Stromal cell of bone marrow (primary cell): ENCODE measurements at places on chromosomes 7 and 10.

- no peak for DNase-seq
These were observed 15.9 kb downstream of the MIOS start for GRCh38 chr7:7582596-7582995.

DNA sequence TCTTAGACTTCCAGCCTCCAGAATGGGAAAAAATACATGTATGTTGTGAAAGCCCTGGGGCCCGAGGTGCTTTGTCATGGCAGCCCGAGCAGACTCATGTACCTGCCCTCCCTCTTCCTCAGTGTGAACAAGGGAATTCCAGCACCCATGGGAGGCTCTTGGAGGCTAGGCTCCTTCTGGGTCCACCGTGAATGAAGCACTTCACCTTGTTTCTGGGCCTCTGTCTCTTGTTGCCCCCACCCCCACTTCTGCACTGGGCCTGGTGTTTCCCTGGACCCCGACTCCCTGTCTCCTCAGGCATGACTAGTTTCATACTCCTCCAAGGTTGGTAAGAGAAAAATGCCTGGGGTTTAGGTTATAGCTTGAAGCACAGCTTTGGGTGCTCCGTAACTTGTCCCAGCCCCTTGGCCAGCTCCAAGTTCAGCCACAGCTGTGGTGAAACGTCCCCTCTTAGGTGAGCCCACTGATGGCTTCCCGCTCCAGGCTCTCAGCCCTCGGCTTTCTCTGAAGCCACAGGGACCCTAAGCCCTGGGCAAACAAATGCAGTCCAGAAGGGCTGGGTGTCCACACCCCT, 30.2 kb upstream of the ARHGAP22 start:
- no peak for DNase-seq

- DNase-seq: no peak
These were observed 100.2 kb upstream of the RELN start for GRCh38 chr7:104089612-104090011.

GRCh38 chr7:47482013-47482875, 99.7 kb downstream of the TNS3 start:
- DNase-seq: peak; percentile 74

DNA sequence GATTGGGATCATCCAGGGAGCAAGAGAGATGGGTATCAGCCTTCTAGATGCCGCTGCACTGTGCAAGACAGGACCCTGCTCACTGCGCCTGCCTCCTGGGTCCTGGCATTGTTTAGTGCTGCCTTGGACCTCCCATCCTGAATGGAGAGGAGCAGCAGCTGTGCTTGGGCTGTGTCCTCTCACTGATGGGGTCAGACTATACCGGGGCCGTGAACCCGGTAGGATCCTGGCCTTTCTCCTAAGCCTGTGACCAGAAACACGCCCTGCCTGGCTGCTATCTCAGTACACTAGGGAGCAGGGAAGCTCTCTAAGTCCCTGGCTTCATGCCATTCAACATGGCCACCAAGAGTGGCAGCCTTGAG, 309.4 kb upstream of the ZNF32 start:
- no peak for DNase-seq

DNA sequence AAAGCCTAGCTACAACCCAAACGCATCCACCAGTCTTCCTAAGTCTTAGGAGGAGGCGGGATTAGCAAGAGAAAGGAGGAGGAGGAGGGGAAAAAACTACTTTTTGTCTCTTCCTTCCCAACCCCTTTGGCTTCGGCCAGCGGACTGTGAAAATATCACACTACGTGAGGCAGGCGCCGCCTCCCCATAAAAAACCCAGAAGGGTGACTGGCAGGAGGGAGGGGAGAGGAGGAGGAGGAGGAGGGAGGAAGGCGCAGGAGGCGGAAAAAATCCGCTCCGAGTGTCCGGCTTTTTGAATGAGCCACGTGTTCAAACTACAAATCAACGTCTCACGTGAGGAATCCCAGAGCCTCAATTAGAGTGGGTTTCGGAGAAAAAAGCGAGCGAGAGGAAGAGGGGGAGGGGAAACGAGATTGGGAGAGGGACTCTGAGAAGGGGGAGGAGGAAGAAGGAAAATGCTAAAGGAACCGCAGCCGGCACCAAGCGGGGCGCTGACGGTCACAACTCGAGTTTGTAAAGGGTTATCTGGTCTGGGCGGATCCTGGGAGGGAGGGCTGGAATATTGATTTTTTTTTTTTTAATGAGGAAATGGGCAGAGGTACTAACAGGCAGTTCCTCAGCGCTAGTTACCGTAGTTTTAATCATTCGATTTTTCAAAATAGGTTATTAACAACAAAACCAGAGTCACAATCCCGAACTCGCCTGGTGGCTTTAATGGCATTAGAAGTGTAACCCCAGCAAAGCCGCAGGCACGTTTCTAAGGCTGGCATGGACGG, at the start of gene IGF2BP3:
Gene IGF2BP3, minus strand, starts transcription at position 162 of the 776 bp plus-strand sequence. CDS start 381 bp downstream, outside the sequence.
- DNase-seq: no peak

GRCh38 chr10:61283481-61284221, 169.5 kb downstream of the TMEM26 start:
- DNase-seq: no peak
